Fibroblast of mammary gland (primary cell): ENCODE measurements at places on chromosomes 4 and X.

DNA sequence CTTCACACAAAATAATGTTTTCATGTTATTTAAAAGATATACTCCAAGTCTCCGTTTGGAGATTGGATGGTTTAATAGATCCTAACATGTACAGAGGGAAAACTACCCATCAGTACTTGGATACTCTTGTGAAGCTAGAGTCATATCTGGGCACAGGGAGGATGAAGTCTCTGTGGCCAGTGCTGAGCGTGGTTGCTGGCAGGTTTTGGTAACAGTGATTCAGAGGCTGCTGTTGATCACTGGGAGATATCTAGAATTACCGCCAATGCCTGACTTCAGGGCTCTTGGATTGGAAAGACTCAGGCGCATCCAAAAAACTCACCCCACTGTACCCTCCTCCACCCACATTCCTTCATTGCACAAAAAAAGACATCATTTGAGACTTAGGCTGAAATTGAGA is 107.2 kb upstream of the PGRMC2 start:
- peak; percentile 78 for DNase-seq

DNA sequence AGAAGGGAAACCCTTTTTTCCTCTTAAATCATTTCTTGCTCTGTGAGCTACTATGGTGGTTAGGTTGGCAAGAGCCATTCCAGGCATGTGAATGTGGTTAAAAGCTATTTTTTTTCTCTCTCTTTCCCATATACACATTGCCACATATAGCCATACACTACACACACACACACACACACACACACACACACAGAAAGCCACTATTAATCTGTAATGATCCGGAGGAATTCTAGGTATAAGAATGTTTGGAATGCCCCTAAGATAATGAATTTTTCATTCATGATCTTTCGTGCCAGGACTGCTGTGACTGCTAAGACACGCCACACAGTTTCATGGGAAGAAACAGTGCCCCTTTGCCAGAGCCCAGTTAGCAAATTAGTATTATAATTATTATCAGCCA is 21.8 kb upstream of the TLL1 start:
- no peak for DNase-seq

- no peak for DNase-seq
These were observed 4.1 kb upstream of the CPLX1 start for GRCh38 chr4:829761-830600.

GRCh38 chr4:170015285-170015684 is 10.9 kb downstream of the MFAP3L start:
- DNase-seq = no peak

GRCh38 chr4:169976951-169977350 is 49.2 kb downstream of the MFAP3L start:
- no peak for DNase-seq

GRCh38 chr4:33948921-33949320 is 2295.4 kb downstream of the ARAP2 start:
- DNase-seq = no peak

DNA sequence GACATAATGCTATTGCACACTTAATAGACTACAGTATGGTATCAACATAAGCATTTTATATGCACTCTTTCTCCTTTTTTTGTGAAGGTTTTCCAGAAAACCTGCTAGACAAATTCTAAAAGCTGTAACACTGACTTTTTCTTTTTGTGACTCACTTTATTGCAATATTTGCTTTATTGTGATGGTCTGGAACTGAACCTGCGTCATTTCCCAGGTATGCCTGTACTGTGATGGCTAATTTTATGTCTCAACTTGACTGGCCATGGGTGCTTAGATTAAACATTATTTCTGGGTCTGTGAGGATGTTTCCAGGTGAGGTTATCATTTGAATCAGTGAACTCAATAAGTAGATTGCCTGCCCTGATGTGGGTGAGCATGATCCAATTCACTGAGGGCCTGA is 35.5 kb upstream of the LAMP2 start:
- no peak for DNase-seq

DNA sequence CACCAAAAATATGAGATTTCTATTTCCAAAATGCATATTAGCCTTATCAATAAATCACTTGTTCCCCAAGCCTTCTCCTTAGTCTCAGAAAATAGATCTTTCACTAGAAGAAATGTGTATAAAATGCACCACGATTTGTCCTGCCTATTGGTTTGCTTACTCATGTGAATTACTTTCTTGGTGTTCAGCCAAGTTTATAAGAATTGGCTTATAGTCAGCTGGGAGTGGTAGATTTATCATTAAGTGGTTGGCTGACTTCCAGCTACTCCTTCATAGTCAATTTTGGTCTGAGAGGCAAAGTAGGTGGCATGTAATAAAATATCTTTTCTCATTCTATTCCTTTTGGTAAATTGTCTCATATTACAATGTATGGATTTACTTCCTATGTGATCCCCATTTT is 1.3 kb downstream of the SULT1E1 start:
- DNase-seq = peak; percentile 64

DNA sequence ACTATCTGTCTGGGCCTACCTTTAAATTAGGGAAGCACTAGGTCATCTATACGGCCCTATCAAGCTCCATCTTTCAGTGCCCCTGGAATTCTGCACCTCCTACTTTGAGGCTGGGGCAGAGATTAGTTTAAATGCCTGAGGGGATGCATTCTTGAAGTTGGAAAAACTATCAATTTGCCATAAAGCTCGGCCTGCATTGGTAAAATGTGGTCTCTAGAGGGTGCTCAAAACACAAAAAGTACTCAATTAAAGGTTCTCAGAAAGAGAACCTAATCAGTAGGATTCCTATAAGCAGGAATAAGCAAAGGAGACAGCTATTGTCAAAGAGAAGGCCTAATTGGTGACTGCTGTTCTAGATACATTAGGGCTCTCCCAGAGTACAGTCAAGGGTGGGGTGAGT is 111.7 kb downstream of the AMER1 start:
- peak; percentile 3 for DNase-seq

DNA sequence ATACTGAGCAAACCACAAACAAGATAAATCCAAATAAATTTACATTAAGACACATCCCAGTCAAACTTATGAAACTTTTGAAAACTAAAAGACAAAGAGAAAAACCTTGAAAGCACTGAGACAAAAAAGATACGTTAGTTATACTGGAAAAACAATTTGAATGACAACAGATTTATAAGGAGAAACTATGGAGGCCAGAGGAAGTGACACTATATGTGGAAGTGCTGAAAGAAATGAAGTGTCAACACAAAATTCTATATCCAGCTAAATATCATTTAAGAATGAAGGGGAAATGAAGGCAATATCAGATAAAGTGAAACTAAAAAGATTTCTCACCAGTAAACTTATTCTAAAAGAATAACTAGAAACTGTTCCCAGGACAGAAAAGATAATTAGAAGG is 283.7 kb downstream of the RAPGEF2 start:
- no peak for DNase-seq
